Stimulated activated CD4-positive, alpha-beta T cell treated with anti-CD3 and anti-CD28 coated beads, TNF-alpha, amount 100 ng/mL, for 1 hour (primary cell): ENCODE measurements at places on chromosomes 5 and 9.

DNA sequence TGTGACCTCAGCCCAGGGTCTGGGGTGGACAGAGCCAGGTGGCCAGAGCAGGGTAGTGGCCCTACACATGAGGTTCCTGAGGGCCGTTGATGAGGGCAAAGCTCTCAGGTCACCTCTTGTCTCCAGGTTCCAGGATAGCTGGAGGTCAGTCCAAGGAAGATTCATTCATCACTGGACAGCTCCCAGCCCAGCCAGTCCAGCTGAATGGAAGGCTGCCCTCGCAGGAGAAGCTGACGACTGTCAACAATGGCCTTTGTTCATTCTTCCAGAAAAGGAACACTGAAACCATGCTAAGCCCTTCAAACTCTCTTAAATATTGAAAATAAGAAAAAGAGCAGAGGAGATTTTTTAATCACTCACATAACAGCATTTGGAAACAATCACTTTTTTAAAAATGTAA lies 169.7 kb upstream of the TBCA start:
- DNase-seq, result no peak

DNA sequence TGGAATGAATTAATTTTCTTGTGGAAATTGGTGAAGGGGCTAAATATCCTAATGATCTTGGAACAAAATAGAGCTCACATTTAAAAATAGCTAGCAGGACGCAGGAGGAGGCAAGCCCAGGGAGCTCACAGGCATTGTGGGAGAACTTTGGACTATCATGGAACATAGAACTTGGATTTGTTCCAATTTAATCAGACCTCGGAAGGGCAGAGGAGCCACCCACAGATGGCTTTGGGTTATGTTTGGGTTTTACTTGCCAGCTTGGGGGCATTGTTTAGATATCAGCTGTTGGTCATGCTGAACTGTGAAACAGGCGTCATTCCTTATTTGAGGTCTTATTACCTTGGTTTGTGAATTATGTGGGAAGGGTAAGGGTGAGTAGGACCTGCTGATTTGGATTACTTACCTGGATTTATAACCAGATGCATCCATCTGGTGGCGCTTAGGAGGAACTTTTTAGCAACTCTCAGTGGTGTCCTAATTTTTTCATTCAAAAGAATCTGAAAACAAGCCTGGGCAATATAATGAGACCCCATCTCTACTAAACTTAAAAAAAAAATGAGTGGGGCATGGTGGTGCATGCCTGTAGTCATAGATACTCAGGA lies 14.1 kb upstream of the PTGR1 start:
- DNase-seq, result no peak

GRCh38 chr5:18660511-18660910 lies 1026.3 kb downstream of the TAF11L14 start:
- no peak for DNase-seq

DNA sequence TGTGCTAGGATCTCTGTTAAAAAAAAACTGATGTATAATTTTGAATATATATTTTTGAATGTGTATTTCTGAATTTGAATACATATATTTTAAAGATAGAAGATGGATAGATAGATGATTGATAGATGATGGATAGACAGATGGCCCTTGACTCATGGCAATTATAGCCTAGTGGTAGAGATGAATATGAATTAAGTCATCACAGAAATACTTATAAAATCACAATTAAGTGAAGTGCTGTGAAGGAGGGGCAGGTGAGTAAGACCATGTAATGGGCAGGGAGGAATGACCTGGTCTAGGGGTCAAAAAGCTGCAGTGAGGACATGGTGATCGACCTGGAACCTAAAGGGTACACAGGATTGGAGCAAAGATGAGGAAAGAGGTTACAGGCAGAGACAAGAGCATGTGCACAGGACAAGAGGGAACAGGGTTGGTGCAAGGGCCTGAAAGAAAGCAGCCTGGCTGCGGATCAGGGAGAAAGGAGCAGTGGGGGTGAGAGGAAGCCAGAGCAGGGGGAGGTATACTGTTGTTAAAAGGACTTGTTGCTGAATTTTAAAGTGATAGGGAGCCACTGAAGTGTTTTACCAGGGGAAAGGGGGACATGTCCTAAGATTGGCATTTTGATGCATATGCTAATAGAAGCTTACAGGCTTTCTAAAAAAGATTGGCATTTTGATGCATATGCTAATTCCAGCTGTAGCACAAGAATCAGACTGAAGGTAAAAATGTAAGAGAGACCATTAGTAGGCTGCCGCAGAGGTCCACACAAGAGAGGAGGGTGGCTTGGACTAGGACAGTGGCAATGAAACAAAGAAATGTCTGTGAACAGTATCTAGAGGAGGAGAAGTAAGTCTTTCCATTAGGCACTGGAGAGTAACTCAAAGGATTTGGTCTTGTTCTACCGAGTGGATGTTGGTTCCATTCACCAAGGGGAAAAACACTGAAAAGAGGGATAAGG lies 527.8 kb downstream of the AGTPBP1 start:
- DNase-seq, result no peak

GRCh38 chr5:76401801-76402250 lies 1.3 kb upstream of the IQGAP2 start:
- no peak for DNase-seq
